Effector CD8-positive, alpha-beta T cell (primary cell): ENCODE measurements at places on chromosomes 6 and 20.

DNA sequence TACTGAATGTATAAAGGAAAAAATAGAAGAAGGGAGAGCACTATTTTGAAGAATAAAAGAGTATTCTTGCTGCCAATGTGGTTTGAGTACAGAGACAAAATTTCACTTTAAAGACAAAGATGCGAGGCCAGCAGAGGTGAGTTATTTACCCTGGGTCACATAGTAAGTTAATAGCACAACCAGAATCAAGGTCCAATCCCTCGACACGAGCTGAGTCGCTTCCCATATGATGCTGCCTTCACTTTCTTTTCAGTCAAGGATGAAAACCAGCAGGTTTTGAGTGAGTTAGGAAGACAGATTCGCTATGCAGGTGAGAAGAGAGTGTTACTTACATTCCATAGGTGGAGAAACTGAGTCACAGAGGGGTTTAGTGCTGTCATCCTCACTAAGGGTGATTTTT, 75.8 kb downstream of the F13A1 start:
- no peak for DNase-seq

GRCh38 chr6:83536034-83536646, 23.8 kb downstream of the PRSS35 start:
- DNase-seq, result no peak

DNA sequence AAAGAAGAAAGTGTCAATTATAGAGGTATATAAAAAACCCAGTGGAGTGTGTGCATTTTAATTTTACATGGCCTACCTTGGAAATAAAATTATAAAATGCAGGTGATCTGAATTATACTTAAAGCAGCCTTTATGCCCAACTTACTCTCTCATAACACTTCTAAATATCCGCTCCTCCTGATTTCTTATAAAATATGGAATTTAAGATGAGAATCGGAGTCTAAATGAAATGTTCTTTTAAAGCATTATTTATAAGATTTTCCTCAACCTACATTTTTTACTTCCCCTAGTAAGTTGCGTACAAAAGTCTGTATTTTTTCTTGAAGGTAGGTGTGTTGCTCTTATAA, 3.5 kb downstream of the CITED2 start:
- DNase-seq, result no peak

DNA sequence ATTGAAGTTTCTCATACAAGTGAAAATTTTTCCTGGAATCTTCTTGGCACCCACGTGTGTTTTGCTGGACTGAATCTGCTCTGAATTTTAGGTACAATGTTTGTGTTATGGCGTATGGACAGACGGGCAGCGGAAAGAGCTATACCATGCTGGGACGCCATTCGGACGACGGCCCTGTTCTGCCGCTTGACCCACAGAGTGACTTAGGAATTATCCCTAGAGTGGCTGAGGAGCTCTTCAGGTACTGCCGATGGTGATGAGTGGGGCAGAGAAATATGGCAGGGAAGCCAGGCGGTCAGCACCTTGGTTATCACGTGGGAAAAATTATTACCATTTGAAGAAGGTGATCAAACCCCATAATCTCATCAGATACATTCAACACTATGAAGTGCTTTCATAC, 36.3 kb downstream of the KIF25 start:
- DNase-seq, result no peak

DNA sequence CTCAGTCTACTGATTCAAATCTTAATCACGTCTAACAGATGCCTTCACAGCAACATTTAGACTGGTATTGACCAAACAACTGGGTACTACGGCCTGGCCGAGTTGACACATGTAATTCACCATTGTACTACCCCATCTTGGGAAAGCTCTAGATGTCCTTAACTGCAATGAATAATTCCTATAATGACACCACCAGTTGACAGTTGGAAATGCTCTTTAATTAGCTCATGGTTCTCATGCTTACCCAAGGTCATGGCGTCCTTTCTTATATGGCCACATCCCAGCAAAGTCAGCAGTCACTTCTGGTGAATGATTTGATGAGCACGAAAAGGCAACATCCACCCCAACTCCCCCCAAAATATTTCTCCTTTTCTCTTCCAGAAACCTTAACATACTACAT, 150.9 kb downstream of the MYLK4 start:
- no peak for DNase-seq

- no peak for DNase-seq
Observed at GRCh38 chr6:14977747-14978382, 268.0 kb upstream of the JARID2 start.

- DNase-seq, result no peak
Observed at GRCh38 chr6:37262446-37263026, 4.6 kb upstream of the TMEM217 start.

GRCh38 chr20:4567170-4567569, 154.5 kb upstream of the PRND start:
- no peak for DNase-seq

- DNase-seq, result no peak
Observed at GRCh38 chr6:108561742-108562502, 1.2 kb downstream of the FOXO3 start.

DNA sequence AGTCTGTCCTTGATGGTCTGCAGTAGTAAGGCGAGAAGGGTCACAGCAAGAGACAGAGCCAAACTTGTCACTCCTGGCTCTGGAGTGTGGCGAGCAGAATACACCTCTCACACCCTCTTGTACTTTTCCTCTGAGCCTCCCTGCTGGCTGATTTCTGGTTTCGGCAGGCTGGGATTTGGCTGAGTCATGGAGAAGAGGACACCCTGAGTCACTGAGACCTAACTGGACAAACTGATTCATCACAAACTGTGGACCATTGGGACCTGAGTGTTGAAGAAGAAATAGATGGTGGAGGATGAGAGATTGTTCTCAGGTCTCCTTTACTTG, 101.7 kb downstream of the F13A1 start:
- DNase-seq, result no peak

DNA sequence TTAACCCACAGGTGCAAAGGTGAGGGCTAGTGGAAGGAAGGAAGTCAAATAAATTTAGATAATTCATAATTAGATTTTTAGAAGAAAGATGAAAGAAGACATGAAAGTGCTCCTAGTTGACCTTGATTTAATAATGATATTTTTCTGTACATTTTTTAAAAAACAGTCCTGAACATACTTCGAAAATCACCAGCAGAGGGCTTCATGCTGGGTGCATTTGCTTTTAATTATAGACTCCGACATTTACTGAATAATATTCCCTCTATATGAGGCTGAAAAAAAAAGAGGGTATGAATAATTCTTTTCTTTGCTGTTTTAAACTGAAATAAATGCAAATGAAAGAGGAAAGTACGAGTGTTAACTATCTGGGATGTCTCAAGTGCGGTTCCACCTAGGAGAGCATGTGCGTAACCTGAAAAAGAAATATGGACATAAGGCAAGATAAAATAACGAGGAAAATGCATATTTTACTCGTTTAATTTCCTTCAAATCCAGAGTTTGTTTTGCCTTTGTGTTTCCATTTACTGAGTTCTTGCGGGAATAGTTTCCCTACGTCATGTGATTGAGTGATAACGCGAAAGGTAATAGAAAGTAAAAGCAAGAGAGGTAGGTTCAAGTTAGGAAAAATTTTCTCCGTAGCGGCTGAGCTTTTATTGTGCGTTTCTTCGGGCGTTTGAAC, 3.1 kb upstream of the TFAP2B start:
- DNase-seq, result no peak

- DNase-seq, result no peak
Observed at GRCh38 chr20:6347916-6348315, 225.1 kb upstream of the FERMT1 start.
